ENCODE measurements at places on chromosomes 6 and 20. TPM values are rescaled to one million over a fixed set of nuclear protein-coding genes. Genes with fewer than 3 reads are reported as not detected.

DNA sequence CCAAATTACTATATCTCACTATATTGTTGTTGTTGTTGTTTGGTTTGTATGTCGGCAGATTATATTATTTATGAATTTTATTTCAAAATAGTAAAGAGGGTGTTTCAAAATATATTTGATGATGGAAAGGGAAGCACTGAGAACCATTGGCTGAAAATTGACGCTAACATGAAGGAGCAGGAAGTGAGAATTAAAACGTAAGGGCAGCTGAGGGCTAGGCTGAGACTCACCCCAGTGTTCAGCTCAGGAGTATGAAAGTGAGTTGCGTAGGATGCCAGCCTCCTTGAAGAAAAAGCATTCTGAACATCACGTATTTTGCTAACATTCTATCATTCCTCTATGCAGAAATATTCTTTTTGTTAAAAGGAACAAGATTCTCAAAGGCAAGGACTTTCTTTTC lies 10.7 kb upstream of the IPCEF1 start:
- DNase-seq: no peak

DNA sequence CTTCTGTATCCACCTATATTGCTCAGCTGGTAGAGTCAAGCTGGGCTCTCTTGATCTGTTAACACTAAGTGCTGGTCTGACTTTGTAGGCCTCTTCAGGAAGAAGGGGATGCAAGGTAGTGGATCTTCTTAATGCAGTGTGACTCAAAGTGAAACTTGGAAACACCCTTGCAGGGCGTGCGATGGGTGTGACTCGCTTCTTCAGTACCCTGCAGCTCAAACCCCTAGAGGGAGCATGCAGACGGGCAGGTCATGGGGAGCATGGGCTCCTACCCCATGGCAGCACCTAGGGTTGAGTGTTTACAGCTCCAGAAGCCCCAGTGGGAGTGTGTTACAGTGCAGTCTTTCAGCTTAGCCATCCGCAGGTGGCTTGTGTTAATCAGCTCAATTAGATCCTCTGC lies 757 bp upstream of the SAMD3 start:
- no peak for DNase-seq

DNA sequence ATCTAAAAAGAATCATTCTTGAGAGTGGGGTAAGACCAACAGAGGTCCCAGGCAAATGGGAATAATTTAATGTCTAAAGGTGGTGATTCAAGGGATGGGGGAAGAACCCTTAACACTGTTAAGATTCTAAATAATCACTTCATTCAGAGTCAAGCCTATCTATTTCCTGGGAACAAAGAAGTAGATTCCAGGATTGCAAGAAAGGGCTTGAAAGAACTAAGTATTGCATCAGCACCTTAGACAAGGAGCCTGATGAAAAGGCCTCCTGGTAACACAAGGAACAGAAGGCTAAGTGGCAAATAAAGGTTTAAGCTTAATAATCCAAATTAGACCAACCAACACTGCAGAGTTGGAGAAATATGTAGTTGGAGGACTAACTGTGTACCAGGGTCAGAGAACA lies 620.7 kb upstream of the BTBD3 start:
- DNase-seq: no peak

- no peak for DNase-seq
Measured at GRCh38 chr6:27303613-27304272, 8.3 kb downstream of the POM121L2 start.

DNA sequence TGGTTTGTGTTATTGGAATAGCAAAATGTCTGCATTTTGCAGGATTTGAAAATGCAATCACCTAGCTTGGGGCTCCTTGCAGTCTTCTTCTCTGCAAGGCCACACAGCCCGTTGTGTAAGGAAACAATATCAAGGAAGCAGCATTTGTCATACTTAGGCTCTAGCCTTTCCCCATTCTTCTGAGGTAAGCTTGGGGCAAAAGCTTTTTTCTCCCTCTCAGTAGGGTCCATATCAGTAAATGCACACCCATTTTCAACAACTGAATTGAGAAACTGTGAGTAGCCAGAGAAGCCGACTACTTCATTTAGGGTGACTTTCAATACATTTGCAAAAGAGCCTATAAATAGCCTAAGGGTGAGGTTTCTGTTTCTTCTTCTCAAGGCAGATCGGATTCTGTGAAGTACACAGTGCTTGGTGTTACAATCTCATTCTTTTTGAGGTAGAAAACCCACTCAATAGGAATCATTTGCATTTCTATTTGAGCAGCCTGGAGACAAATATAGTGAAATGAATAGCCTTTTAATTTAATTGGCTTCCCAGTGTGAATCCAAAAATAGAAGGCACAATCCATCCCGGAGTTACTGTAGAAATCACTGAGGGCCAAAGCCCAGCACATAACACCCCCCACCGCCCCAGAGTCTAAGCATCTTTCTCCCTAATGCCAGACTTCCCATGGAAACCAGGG lies 61.8 kb downstream of the BTBD3 start:
- DNase-seq: no peak

DNA sequence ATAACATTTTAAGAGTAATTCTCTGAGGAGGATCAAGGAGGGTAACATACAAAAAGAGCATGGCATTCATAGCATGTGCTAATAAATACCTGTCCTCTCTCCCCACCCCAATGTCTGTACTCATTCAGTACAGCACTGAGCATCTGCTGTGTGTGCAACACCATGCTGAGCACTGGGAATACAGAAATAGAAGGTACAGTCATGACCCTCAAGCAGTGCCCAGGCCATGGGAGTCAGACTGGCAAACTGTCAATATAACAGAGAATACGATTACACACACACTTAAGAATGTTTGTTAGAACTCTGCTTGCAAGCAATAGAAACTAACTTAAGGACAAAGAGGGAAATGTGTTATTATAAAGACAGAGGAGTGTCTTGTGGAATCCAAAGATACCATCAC lies 24.7 kb upstream of the ZFAND3 start:
- no peak for DNase-seq

YTHDF1 gene
- 23.2 TPM for total RNA-seq

SLC22A2 gene
- not detected for total RNA-seq

ZSCAN9 gene
- total RNA-seq: 12.1 TPM
